Activated T-helper 1 cell treated with anti-CD3 and anti-CD28 coated beads, Interleukin-12 subunit alpha, Interleukin-12 subunit beta, Interleukin-2, Interleukin-4 antibody, amounts not matched to agents 30 ng/mL and 10 ng/mL and 1 ng/mL, durations not matched to agents 14 hours and 24 hours and 36 hours (primary cell): ENCODE measurements at places on chromosomes 6 and 20.

DNA sequence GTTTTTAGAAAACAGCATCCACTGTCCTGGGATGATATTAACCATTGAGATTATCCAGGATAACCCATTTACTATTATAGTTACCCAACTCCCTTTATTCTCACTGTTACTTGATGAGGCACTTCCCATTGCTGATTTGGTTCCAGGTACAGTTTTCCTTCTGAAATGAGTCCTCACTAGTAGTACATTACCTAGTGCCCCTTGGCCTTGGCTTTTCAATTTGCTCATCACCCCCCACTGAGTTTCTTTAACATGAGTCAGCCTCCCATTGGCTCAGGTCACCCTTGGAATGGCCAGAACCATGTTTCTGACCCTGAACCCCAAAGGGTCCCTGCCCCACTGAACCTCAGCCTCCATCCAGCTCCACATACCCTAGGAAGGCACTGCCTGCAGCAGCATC lies 28.4 kb downstream of the MDGA1 start:
- no peak overlapping the region for H3K4me3 ChIP-seq
- no peak overlapping the region for H3K27ac ChIP-seq
- no peak for DNase-seq
- no peaks in the 10 kb centered on the region for H3K4me1 ChIP-seq
- peaks cover 9% of the 10 kb centered on the region for H3K27me3 ChIP-seq

DNA sequence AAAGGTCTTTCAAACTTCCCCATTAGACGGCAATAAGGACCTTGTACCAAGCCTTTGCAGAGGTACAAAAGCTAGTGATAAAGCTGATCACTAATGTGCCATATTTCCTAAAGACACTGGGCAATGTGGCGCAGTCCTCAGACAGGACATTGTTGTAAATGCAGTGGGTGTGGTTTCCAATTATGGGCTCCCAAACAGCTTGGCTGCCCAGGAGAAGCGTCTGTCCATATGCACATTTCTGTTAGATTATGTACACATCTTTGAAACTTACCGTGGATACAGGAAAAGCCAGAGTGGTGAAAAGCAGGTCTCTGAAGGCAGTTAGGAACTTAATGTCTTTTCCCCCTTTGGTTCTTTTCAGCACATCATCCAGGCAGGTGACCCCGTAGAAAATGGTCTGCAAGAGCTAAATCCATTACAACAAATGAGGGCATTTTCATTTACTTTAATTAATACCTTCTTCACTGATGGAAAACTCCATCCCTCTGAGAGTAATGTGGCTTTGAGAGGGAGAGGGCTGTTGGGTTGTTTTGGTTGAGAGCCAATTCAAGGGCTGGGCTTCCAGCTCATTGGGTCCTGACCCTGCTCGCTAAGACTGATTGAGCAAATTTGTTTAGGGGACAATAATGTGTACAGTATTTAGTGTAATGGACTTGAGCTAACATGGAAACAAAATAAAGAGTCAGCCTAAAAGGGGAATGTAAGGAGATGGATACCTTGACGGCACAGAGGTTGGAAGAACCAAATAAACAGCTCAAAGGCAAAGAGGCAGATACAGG lies 10.4 kb downstream of the ADTRP start:
- H3K4me1 ChIP-seq, result peaks cover 18% of the 10 kb centered on the region
- peaks cover 4% of the 10 kb centered on the region for H3K27me3 ChIP-seq
- H3K4me3 ChIP-seq, result no peak overlapping the region
- H3K36me3 ChIP-seq, result no peaks in the 10 kb centered on the region

DNA sequence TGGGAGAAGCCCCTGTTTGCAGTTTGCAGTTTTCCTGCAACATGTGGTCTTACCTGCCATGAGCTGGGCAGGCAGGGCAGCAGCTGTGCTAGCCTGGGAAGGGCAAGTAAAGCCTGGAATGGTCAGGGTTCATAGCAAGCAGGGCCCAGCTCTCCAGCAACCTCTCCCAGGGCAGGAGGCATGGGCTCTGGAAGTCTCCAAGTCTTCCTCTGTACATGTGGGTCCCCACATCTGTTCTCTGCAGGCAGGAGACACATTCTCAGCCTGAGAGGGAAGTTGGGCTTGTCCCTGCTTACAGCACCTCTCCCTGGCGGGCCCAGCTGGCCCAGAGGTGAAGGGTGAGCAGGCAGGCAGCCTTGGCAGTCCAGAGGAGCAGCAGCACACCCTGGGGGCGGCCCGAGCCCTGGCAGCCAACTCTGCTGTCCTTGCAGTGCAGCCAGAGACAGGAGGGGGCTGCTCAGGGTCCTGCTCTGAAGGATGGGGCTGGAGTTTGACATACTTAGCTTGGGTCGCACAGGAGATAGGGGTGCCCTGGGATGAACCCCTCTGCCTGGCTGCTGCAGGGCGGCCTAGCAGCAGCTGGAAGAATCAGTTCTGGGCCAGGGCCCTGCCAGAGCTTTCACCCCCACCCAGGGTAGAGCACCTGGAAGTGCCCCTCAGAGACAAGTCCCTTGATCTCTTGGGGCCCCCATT lies 176.0 kb downstream of the MRPL14 start:
- no peaks in the 10 kb centered on the region for H3K36me3 ChIP-seq
- peaks cover 5% of the 10 kb centered on the region for H3K27me3 ChIP-seq
- no peak overlapping the region for H3K4me3 ChIP-seq
- DNase-seq, result no peak
- H3K4me1 ChIP-seq, result no peaks in the 10 kb centered on the region
- H3K27ac ChIP-seq, result no peak overlapping the region

DNA sequence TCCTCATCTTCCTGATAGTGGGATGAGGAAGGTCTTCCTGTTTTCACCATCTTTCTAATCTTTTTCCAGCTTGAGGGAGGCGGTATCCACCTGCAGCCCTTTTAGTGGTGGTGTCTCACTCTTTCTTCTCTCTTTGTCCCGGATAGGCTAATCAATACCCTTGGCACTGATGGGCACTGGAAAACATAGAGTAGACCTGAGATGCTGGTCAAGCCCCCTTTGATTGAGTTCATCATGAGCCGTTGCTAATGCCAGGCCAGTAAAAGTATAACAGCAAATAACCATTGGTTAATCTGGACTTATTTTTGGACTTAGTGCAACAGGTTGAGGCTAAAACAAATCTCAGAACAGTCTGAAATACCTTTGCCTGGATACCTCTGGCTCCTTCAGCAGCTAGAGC lies 21.8 kb upstream of the PRND start:
- DNase-seq, result no peak
- no peak overlapping the region for H3K27ac ChIP-seq
- peaks cover 19% of the 10 kb centered on the region for H3K4me1 ChIP-seq
- no peak overlapping the region for H3K4me3 ChIP-seq

- H3K27ac ChIP-seq, result no peak overlapping the region
- H3K4me1 ChIP-seq, result no peaks in the 10 kb centered on the region
- H3K4me3 ChIP-seq, result no peak overlapping the region
- H3K36me3 ChIP-seq, result no peaks in the 10 kb centered on the region
- H3K27me3 ChIP-seq, result peaks cover 13% of the 10 kb centered on the region
These were observed 43.1 kb upstream of the NAA20 start for GRCh38 chr20:19973961-19974629.

GRCh38 chr6:88302769-88303225 lies 136.7 kb upstream of the CNR1 start:
- no peaks in the 10 kb centered on the region for H3K36me3 ChIP-seq
- DNase-seq, result no peak
- H3K27ac ChIP-seq, result no peak overlapping the region
- peaks cover 2% of the 10 kb centered on the region for H3K27me3 ChIP-seq

DNA sequence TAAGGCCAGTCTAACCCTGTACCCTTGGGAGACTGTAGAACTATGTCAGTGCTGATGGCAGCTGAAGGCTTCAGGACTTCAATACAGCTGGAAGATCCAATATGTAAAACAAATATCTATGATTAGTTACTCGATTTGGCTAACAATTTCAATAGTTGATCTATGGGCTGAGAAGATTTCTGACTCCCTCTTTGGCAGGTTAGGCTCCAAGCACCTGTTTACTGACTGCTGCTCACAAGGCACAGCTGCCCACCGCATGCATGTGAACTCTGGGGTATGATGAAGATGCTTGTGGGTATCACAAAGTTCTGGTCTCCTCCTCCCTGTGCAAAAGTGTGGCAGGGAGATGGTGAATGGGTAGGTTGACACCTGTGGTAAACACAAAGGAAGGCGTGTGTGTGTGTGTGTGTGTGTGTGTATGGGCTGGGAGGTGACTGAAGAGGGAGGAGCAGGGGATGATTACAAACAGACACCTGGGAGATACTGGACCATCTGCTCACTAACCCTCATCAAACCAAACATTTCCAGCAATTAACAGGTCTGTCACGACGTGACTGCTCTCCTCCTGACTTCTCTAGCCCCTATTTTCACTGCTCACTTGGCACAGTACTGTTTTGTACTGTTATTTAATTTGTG lies 18.1 kb downstream of the ELMO2 start:
- no peak overlapping the region for H3K27ac ChIP-seq
- H3K36me3 ChIP-seq, result peaks cover 53% of the 10 kb centered on the region
- no peaks in the 10 kb centered on the region for H3K27me3 ChIP-seq
- no peak overlapping the region for H3K4me3 ChIP-seq

DNA sequence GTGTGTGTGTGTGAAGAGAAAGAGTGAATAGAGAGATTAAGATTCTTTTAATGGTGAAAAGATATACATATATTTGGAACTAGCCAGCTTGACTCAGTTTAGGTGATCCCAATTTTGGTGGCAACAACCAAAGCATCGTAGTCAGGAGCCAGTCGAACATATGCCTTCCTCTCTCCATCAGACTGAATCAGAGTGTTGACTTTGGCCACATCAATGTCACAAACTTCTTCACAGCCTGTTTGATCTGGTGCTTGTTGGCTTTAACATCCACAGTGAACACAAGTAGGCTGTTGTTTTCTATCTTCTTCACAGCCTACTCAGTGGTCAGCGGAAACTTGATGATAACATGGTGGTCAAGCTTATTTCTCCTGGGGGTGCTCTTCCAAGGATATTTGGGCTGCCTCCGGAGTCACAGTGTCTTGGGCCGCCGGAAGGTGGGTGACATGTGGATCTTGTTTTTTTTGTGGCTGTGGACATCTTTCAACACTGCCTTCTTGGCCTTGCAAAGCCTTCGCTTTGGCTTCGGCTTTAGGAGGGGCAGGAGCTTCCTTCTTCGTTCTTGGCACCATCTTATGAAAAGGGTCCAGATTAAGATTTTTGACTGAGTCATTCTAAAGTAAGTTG lies 3.4 kb downstream of the HLA-F start:
- no peaks in the 10 kb centered on the region for H3K27me3 ChIP-seq
- H3K4me1 ChIP-seq, result peaks cover 49% of the 10 kb centered on the region
- no peak for DNase-seq
- no peak overlapping the region for H3K27ac ChIP-seq
- peak overlapping the region; percentile 96 for H3K4me3 ChIP-seq

DNA sequence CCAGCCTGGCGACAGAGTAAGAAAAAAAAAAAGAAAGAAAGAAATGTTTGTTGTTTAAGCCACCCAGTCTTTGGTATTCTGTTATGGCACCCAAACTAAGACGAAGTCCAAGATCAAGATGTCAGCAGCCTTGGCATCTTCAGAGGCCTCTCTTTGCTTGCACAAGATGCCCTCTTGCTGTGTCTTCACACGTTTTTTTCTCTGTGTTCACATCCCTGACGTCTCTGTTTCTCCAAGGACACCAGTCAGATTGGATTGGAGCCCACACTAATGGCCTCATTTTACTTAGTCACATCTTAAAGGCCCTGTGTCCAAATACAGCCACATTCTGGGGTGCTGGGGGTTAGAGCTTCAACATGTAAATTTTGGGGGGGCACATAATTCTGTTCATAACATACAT lies 380.9 kb downstream of the GJA1 start:
- no peaks in the 10 kb centered on the region for H3K4me1 ChIP-seq
- no peak for DNase-seq
- H3K36me3 ChIP-seq, result no peaks in the 10 kb centered on the region
- H3K27ac ChIP-seq, result no peak overlapping the region
- H3K27me3 ChIP-seq, result no peaks in the 10 kb centered on the region

- DNase-seq, result no peak
- no peaks in the 10 kb centered on the region for H3K4me1 ChIP-seq
- H3K27me3 ChIP-seq, result no peaks in the 10 kb centered on the region
- peaks cover 6% of the 10 kb centered on the region for H3K36me3 ChIP-seq
- H3K4me3 ChIP-seq, result no peak overlapping the region
These were observed 20.1 kb downstream of the SLCO4A1 start for GRCh38 chr20:62662422-62662821.

DNA sequence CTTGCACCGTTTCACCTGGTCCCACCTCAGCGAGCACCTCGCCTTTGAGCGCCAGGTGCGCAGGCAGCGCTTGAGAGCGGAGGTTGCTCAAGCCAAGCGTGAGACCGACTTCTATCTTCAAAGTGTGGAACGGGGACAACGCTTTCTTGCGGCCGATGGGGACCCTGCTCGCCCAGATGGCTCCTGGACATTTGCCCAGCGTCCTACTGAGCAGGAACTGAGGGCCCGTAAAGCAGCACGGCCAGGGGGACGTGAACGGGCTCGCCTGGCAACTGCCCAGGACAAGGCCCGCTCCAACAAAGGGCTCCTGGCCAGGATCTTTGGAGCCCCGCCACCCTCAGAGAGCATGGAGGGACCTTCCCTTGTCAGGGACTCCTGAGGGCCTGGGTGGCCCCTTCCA lies 1.5 kb downstream of the ABT1 start:
- H3K4me1 ChIP-seq, result peaks cover 39% of the 10 kb centered on the region
- peaks cover 14% of the 10 kb centered on the region for H3K27me3 ChIP-seq
- H3K36me3 ChIP-seq, result peaks cover 20% of the 10 kb centered on the region
